Glutamatergic neuron (in vitro differentiated cells): ENCODE measurements at places on chromosomes 11 and 22. TPM values are rescaled to one million over a fixed set of nuclear protein-coding genes. Genes with fewer than 3 reads are reported as not detected.

DNA sequence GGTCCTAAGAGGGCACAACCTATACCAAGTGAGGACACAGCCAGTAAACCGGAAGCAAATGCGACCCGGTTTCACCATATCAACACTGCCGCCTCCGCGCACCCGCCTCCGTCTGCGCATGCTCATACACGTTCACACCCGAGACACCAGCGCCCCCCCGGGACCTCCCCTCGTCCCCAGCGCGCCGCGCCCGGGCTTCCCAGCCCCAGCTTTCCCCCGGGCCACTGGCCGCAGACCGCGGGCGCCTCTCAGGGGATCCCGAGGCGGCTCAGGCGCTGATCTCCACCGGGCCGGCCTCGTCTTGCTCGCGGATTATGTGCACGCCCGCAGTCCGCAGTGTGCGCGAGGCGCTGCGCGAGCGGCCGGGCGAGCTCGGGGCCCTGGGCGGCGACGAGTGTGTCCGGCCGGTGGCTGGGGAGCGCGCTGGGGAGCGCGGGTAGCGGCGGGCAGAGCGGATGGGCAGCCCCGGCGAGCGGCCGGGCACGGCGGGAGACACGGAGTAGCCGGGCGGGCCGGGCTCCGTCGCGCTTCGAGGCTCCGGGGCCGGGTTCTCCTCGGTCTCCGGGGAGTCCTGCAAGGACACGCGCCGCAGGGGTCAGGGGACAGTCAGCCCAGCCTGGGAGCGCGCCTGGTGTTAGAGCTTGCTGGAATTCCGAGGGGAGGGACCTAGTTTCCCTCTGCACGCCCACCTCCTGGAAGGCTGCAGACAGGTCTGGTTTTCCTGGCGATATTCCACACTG lies 2.0 kb downstream of the HEPN1 start:
- peak; percentile 87 for DNase-seq

- peak; percentile 21 for DNase-seq
These were observed 78.3 kb upstream of the KCNQ1OT1 start for GRCh38 chr11:2777871-2778629.

- no peak for DNase-seq
These were observed 7.5 kb upstream of the CRKL start for GRCh38 chr22:20909543-20910303.

DNA sequence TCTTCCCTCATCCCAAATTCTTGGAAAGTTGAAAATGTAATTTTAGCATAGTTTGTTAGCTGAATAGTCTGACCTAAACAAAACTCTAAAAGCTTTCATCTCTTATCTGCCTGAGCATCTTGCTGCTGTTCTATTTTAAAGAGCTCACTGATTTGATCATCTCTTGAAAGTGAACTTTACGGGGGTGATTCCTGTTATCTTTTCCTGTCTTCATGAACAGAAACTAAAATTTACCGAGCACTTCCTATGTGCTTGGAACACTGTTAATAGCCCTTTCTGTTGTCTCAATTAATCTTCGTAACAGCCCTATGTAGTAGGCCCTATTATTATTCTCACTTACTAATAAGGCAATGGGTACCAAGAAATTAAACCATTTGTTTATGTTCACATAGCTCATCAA lies 12.3 kb downstream of the AMOTL1 start:
- no peak for DNase-seq

Gene MRGPRX4
- not detected for total RNA-seq

Gene SAA2
- total RNA-seq: 0.44 TPM
